ENCODE measurements at places on chromosomes 6 and 20.

DNA sequence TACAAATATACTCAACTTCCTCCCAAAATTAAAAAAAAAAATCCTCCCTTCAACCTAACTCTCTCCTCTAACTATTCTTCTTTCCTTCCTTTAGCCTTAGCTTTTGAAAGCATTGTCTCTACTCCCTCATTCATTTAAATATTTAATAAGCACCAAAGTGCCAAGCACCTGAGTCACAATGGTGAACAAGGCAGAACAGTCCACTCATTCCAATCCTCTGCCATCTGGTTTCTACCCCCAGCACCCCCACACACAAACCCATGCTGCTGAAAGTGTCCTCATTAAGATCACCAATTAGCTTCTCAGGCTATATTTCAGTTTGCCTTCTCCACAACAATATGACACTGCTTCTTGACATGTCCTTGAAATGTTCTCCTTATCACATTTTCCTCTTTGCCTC, 76.3 kb downstream of the DTNBP1 start:
- DNase-seq = no peak

DNA sequence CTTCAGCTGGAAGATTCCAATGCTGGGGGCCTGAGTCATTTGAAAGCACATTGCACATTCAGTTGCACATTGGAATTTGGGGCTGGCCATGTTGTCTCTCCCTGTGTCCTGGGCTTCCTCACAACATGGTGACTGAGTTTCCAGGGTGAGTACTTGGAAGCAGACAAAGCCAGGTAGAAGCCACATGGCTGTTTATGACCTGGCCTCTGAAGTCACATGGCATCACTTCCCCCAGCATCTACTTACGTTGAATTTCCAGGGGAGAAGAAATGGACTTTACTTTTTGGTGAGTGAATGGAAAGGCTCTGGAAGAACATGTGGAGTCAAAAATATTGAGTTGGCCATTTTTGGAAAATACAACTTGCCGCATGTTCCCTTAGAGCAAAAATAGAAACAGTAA, 155.5 kb downstream of the LINC00237 start:
- DNase-seq = no peak

DNA sequence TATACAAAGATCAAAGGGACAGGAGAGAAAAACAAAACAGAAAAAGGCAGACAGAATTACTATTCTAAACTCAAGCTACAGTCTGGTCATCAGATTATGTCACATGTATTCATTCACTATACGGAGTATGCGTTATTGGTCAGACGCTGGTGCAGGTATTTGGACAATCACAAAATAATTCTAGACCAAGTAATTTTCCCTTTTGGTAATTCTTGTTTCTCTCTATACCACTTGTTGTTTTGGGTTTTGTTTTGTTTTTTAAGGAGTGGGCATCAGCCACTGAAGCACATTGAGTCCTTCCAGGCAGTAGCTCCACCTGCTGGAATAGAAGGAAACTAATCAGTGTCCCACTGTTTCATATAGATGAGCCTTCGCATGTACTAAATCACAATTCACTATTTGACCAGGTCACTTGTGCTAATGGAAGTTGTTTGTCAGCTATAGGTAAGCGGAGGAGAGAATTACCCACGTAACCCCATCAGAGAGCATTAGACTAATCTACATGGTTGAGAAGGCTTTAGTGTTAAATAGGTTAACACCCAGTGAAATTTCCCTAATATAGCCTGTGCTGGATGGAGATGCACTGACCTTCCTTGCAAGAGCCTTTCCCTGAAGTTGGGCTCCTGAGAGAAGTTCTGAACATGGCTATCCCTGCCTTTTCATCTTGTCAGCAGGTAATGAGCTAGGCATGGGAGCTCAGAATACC, 77.9 kb downstream of the TNFAIP3 start:
- no peak for DNase-seq

GRCh38 chr20:62433658-62434497, 6.5 kb upstream of the RBBP8NL start:
- no peak for DNase-seq

GRCh38 chr6:90369024-90369519, 72.4 kb upstream of the BACH2 start:
- DNase-seq = no peak

GRCh38 chr20:25050082-25050481, 7.9 kb downstream of the ACSS1 start:
- DNase-seq = no peak

DNA sequence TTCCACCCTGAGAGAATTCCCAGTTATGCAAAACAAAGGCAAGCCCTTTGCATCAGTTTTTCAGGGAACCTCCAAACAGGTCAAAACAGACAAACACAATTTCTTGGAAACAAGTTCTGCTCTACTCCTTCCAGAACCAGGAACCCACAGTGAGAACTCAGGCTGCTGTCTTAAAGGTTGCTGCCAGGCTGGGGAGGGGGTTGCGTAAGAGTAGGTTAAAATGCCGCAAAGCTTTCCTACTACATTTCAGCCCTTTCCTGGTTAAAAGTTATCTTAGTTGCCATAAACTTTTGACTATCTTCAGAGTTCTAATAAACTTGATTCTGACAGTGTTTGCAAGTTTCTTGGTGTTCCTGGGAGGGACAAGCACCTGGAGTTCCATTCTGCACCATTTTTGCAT, 33.8 kb downstream of the KPNA5 start:
- no peak for DNase-seq

- DNase-seq = no peak
Measured at GRCh38 chr6:111642463-111643158, 36.9 kb upstream of the TRAF3IP2 start.

GRCh38 chr6:125188594-125189203, 35.1 kb downstream of the TPD52L1 start:
- DNase-seq = no peak

- DNase-seq = no peak
Measured at GRCh38 chr6:39841291-39841690, 49.1 kb downstream of the DAAM2 start.

- no peak for DNase-seq
Measured at GRCh38 chr6:138673346-138674014, 100.1 kb upstream of the CCDC28A start.

DNA sequence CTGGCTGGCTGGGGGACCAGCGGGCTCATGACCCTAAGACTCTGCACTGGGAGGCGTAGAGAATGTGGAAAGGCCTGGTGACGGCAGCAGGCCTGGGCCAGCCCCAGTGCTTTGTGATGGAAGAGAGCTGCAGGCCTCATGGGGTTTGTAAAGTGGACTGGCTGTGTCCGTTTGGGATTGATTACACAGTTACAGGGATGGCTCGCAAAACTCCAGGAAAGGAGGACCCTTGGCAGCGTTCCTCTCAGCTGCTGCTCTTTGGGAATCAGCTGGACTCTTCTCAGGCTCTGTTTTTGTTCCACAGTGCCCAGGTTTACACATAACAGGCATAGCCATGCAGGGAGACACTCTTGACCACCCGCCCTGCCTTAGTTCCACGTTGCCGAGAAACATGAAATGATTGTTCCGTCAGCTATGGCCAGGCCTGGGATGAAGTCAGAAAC, 89.0 kb downstream of the SLX4IP start:
- no peak for DNase-seq

DNA sequence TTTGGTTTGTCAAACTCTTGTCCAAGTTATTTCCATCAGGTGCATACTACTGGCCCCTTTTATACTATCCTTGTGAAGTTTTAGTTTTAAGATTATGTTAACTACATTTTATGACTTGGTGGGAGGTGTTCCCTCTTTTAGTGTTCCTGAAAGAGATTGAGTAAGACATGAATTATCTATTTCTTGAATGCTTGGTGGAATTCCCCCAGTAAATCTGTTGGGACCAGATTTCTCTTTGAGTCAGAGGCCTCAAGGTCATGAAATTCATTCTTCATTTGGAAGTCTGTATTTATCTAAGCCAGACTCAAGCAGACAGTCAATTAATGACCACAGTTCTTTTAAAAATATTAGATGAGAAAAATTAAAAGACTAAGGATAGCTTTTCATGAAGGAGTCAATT, 81.3 kb downstream of the MOXD1 start:
- DNase-seq = no peak

- DNase-seq = no peak
Measured at GRCh38 chr6:161162722-161163121, 111.1 kb downstream of the AGPAT4 start.

GRCh38 chr6:15592610-15593009, 70.2 kb downstream of the DTNBP1 start:
- no peak for DNase-seq

DNA sequence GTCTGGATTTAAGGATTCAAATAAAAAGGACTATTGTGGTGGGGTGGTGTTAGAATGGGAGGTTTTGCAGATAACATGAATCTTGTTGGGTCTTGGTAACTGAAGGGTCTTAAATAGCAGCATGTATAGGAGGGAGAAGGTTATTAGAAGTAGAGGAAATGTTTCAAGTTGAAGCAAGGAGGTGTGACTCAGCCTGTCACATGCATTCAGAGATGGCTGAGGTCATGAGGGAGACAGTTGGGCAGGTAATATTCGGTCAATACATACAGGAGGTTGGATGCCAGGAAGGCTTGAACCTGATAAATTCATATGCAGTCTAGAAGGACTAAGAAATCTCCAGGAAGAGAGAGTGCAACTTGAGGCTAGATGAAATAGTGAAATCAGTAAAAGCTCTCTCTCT, 6.1 kb downstream of the KLHL31 start:
- no peak for DNase-seq

DNA sequence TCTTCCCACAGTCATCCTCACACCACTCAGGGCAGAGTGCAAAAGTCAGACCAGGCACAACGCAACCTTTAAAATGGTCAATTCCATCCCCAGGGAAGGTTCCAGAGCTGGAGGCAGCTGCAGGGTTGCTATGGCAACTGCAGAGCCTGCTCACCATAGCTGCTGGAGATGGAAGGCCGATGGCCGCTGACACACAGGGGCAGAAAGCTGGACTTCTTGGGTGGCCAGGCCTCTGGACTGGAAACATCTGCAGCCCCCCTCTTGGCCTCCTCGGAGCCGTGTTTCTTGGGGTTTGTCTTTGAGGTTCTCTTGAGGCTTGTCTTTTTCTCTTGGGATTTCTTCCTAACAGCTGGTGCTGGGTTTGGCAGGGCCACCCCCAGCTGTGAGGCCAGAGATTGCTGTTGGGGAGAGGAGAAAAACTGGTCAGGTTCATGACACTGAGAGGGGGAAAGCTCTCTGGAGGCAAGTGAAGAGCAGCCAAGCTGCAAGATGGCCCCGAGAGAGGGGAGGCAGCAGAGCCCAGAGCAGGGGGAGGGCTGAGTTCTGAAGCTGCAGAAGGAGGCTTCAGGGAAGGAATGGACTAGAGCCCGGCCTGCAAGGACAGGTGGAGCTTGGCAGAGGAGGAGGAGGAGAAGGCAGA, 10.2 kb downstream of the BNIP5 start:
- no peak for DNase-seq

GRCh38 chr20:47668313-47669151, 116.7 kb downstream of the SULF2 start:
- no peak for DNase-seq

GRCh38 chr6:137772541-137773250, 94.4 kb upstream of the TNFAIP3 start:
- DNase-seq = no peak

DNA sequence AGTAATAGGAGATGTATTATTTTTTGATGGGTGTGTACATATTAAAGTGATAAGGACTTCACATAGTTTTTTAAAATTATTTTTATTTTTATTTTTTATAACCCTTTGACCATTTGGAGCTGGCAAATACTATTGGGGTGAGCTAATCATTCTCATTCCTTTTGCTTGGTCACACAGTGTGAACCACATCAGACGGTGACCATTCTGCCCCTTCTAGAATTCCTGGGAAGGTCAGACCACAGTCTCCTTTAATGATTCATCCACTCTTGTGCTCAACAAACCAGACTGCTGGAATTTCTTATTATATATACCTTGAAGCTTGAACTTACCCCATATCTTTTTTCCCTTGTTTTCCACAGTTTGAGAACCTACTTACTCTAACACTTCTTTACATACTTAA, 23.9 kb upstream of the PRL start:
- no peak for DNase-seq

- DNase-seq = no peak
Measured at GRCh38 chr20:34222208-34222607, 19.0 kb upstream of the ASIP start.

DNA sequence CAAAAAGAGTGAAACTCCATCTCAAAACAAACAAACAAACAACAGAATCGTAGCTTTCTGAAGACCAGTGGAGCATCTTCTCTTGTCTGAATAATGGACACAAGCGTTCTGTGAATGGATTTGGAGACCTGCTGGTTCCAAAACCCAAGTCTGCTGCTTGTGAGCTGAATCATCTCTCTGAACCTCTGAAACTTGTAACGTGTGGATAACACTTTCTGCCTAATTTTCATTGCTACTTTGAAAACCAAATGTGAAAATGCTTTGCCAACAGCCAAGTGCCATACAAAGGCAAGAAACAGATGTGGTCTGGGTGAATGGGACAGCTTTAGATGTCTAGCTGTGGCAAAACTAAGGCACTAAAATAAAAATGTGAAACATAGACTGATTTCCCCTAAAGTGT, 44.3 kb downstream of the PHACTR1 start:
- no peak for DNase-seq
